ENCODE measurements at places on chromosomes 2 and 18.

- no peak for DNase-seq
These were observed 266.8 kb downstream of the EN1 start for GRCh38 chr2:118580651-118581050.

DNA sequence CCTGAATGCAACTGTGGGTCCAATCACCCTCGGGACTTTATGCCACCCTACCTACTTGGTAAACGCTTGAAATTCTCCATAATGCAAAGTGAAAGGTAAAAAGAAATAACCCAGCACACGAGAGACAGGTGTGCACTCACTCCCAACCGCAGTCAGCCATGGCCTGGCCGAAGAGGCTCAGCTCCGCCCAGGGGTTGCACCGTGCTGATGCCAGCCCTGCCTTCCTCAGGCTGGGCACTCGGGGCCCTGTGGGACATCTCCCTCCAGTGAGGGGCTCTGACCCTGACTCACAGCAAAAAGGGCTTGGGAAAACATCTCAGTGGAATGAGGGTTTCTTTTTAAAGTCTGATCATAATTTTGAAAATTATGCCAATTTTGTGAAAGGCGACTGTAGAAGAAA lies 13.3 kb downstream of the SLC66A2 start:
- no peak for DNase-seq

DNA sequence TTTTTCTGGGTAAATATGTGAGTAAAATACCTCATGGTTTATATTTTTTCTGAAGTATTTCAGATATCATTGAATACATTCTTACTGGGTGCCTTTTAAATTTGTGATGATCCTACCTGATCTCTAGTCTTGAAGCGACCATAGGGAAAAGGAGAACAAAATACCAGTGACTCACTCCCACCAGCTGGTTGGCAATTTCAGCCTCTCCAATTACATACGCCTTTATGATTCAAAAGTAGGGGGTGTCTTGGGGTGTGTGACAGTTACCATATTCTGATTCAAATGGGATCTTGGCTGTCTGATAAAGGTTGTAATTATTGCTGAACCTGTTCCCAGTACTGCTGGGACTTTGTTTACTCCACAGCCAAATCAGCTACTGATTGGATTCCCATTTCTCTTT lies 175.9 kb upstream of the NXPH2 start:
- no peak for DNase-seq

DNA sequence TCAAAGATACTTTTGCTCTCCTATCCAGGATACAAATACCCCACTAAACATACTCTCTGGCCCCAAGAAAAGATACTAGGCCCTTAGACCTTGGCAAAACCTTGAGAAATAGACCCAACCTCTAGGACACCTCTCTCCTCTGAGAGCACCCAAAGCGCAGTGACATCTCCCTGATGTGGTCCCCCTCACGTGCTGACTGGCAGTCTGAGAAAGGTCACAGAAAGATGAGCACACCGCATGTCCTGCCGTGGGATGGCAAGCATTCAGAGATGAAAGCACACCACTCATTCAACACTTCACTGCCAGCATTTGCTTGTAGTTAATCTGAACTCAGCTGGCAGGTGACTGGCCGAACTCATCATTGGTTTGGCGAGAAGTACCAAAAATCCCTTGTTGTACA lies 6.1 kb upstream of the TBC1D8 start:
- no peak for DNase-seq

- DNase-seq, result no peak
These were observed 636.3 kb downstream of the TSN start for GRCh38 chr2:122391726-122392125.

DNA sequence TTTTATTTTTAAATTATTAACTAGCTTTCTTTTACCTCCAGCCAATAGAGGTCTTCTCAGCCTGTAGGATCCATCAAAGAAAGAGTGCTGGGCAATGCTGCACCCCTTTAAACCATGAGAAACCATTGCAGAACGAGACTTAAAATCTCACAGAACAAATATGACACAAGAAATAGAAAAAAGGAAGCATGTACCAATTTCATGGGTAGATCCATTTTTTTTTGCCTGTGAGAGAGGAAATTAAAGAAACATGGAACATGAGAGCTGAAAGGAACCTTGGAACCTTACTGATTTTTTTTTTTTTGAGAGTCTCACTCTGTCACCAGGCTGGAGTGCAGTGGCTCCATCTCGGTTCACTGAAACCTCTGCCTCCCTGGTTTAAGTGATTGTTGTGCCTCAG lies 14.0 kb downstream of the HRH4 start:
- no peak for DNase-seq

- DNase-seq, result no peak
These were observed 57.4 kb upstream of the EPB41L3 start for GRCh38 chr18:5601188-5601624.

DNA sequence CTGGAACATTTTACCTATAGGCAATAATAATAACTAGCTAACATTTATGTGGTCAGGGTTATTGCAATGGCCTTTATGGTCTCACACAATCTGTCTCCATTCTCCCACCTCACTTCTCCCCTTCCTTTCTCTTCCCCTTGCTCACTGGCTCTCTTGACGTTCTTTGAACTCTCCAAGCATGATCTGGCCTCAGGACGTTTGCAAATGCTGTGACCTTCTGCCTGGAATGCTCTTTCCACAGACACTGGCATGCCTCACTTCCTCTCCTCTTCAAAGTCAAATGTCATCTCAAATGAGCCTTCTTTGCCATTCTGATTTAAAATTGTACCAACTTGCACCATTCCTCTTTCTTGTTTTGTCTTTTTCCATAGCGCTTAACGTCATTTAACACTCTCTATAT lies 25.3 kb upstream of the GCG start:
- no peak for DNase-seq
